Activated CD8-positive, alpha-beta T cell treated with anti-CD3 and anti-CD28 coated beads, Interleukin-2, amount 10 ng/mL, durations not matched to agents 7 days and 5 days (primary cell): ENCODE measurements at places on chromosomes 7 and 10.

- no peak for DNase-seq
These were observed 27.8 kb downstream of the GET4 start for GRCh38 chr7:903921-904755.

DNA sequence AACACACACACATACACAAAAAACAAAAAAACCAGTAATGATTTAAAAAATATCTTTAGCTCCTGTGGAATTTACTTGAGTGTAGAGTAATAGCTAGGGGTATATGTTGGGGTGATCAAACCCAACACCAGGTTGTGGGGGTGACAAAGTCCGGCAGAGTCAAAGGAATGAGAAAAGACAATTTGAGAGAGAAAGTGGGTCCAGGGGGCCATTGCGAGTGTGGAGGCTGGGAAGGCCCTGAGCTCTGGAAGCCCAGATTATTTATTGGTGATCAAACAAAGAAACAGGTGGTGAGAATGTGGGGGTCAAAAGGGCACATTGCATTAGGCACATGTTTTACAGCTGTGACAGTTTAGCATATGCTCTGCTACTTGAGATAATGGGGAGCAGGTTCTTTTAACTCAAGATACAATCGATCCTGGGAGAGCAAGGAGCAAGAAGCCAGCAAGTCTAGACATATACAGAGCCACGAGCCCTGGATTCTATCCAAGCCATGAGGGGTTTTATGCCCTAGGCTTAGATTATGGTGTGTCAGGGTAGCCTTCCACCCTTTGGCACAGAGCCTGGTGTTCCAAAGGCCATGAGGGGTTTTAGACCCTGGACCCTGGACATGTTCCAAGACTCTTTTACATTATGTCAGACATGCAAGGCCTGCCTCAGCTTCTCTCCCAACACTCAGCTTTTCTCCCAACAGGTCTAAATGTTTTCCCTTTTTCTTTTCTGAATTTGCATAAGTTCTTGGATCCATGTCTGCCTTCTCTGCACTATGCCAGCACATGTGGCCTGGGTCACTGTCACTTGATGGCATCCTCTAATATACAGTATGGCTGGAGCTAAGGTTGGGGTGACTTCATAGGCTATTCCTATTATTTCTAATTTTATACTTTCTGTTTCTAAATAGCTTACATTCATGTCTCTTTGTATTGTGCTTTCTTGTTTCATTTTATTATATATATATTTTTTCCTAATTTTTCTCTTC is 48.6 kb upstream of the MKI67 start:
- no peak for DNase-seq

DNA sequence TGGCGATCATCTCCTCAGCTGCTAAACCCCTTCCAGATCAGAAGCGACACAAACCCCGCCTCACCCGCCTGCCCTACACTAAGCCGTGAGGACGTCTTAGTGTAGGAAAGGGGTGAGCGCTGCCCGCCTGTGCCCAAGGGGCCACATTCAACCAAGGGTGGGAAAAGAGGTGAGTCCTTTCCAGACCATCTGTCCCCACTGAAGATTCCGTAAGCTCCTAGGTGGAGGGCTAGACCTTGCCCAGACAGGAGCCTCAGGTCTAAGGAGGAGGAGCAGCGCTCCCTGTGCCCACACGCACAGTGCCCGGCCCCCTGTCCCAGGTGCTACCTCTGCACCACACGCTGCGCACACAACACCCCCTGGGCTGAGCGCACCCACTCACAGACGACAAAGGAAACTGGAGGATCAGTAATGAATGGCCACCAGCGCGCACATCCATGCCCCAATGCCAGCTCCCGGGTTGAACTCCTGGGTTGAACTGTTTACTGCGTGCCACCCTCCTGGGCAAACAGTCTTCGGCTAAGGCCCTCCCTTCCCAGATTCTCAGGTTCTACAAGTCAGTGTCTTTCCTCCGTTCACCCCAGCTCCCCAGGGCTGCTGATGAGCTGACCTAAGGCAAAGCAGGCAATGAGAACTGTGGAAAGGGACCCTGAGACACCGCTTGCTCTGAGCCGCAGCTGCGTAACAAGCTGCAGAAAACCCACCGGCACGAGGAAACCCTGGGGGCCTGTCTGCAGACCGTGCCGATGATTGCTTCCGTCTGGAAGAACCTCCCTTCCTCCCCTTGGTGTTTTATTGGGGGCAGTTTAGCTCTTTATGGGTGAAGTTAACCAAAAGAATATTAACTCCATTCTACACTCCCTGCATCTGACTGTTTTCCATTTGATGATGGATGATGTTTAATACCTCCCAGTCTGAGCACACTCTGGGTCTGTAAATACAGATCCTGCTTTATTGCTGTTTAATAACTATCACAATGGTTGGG is 185.9 kb downstream of the MAD1L1 start:
- no peak for DNase-seq

DNA sequence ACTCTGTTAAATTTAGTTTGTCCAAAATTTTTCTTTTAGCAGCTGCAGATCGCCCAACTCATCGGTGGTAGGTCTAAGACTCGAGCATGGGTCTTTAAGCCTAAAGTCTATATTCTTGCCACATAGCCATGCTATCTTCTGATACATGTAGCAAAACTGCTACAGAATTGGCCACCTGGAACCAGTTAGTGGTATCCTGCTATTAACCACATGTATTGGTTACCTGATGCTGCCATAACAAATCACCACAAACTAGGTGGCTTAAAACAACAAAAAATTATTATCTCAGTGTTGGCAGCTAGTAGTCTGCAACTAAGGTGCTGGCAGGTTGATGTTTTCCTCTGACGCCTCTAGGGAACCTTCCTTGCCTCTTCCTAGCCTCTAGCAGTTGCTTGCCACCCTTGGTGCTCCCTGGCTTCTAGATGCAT is 96.7 kb upstream of the PIK3CG start:
- DNase-seq, result no peak
